GM10248 (cell line): ENCODE measurements at places on chromosomes 4 and X.

DNA sequence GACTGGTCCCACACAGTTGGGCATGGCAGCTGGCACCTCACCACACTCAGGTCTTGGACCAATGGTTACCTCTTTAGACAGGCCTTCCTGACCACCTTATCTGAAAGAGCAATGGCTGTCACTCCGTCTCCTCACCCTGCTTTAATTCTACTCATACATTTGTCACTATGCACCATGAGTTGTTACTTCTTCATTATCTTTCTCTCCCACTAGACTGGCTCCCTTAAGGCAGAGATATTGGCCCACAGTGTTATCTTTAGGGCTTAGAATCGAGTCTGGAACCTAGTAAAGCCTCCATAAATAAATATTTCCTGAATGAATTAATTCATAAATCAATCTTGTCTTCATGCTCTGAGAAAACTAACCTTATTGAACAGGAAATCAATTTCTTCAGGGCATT, 46.6 kb downstream of the DCHS2 start:
- DNase-seq: no peak

DNA sequence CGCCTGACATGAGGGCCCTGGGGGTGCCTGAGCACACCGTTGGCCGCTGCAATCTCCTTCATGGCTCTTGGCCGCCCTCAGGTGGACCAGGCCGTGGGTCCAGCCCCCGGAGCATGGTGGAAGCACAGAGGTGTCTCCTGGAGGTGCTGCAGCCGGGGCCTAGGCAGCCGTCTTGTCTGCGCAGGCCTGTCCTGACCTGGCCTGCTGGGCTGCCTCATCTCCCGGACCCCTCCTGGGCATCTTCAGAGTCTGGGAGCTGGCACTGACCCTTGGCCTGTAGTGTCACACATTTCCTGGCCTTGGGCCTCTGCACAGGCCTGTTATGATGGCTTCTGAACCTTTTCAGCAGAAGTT, 20.9 kb downstream of the UVSSA start:
- no peak for DNase-seq

DNA sequence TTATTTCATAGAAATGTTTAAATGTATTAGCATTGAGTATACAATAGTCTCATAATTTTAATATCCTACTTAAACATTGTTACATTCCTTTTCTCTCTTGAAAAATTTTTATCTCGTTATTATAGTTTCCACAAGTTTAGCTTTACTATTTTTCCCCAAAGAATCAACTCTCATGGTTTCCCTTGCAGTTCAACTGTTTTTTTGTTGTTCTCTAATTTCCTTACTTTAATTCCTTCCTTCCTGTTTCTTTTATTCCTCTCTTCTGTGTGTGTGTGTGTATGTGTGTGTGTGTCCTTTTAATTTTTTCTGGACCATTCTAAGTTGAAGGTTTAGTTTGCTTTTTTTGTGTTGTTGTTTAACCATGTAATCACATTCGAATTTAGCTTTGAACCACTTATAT, 171.1 kb downstream of the GASK1B start:
- DNase-seq: no peak

DNA sequence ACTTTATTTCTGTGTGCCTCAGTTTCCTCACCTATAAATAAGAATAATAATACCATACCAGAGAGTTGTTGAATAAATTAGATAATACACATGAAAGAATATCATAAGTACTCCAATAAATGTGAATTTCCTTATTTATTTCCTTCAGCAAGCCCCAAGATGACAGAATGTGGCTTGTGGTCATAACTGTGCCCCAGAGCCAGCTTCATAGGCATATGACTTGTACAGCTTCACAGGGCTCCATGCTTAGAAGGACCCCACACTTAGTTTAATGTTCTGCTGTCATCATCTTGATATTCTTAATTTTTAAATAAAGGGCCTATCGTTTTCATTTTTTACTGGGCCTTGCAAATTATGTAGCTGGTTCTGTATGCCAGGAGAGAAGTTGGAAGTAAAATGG, 25.3 kb downstream of the VSIG4 start:
- no peak for DNase-seq

DNA sequence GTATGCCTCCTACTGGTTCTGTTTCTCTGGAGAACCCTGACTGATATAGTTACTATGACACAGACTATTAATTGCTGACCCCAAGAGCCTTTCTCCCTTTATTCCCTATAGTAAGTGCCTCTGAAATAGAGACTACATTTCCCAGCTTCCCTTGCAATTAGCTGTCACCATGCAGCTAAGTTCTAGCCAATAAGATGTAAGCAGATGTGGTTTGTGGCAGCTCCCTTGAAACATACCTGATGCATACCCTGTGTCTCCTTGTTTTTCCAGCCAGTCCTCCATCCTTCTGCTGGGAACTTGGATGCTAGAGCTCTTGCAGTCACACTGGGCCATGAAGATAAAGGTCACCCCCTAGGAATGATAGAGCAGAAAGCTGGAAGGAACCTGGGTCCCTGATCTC, 9.7 kb upstream of the TMEM165 start:
- no peak for DNase-seq

DNA sequence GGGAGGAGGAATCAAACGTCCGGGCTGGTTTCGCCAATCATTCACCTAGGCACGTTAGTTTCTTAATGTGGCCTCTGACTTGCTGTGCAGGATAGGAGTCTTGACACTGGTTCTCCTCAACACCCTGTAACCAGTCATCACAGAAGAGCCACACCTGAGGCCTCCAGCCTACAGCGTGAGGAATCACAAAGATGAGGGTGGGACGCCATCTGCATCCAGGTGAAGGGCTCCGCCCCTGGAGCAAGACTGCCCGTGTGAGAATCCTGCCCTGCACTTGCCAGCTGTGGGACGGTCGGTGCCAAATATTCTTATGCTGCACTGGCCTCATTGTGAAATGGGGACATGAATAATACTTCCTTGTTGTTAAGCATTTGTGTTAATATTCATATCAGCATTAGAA, 35.7 kb upstream of the TSPAN5 start:
- no peak for DNase-seq

- DNase-seq: no peak
Observed at GRCh38 chr4:148434075-148434773, 8.0 kb downstream of the NR3C2 start.

DNA sequence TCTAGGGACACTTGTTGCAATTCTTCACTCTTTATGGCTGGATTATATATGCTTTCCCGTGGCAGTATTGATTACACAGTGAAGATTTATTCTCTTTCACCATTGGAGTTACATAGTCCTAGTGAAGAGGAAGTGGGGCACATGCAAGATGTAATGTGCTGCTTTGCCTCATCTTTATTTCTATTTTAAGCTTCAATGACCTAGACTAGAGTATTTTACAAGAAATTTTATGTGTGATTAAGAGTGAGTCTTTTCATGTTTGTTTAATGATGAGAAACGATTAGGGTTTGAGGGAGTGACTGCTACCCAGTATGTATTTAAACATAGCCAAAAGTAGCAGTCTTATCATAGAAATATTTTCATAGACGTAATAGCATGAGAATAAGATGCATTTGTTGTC, 30.8 kb downstream of the DIAPH2 start:
- no peak for DNase-seq

GRCh38 chr4:6480534-6481088, 8.2 kb upstream of the PPP2R2C start:
- no peak for DNase-seq

GRCh38 chrX:118062817-118063615, 53.6 kb downstream of the KLHL13 start:
- DNase-seq: no peak

DNA sequence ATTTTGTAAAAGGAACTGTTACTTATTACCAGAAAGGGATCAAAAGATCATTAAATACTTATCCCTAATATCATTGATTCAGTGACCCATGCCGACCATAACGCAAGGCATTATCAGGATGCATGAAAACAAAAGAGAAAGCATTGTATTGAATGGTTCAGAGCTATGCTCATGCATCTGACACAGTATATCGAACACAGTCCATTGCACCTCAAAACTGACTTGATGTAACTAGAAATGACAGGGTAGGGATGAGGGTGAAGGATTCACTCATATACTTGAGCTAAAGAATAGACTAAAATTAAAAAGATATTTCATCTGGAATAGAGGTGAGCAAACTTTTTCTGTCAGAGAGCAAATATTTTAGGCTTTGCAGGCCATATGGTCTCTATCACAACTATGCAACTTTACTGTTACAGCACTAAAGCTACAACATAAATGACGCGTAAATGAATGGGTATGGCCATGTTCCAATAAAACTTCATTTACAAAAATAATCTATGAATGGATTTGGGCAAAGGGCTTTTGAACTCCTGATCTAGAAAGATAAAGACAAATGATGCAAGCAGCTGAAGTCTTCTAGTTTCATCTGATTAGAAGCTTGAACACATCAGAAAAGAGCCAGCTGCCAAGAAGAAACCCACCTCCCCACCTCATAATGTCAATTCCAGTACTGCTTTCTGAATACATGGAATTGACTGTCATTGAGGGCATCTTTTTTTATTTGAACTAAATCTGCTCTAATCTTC, 12.9 kb upstream of the SPP1 start:
- no peak for DNase-seq

- no peak for DNase-seq
Observed at GRCh38 chrX:78123190-78123589, 16.3 kb downstream of the TAF9B start.

- DNase-seq: no peak
Observed at GRCh38 chr4:53886090-53886489, 178.3 kb downstream of the CHIC2 start.

DNA sequence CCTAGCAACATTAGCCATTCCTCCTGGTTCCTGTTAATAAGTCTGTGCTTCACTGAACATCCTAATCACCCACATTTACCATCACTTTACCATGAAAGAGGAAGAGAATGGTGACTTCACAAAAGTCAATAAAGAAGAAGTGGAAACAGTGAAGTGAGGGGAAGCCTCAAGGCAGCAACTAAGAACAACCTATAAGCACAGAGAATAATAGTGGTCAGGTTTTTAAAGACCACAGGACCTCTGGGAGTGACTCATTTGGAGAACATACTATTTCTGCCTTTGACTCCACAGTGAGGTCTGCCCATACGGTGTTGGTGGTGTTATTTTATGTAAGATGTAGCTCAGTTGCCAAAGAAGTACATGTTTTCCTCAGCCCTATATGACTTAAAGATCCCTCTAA, 86.0 kb upstream of the TET2 start:
- peak; percentile 66 for DNase-seq
